Stomach (tissue), 19 donors: ENCODE measurements at places on chromosomes 1 and 21. TPM values are rescaled to one million over a fixed set of nuclear protein-coding genes. Genes with fewer than 3 reads are reported as not detected.

FLG2 gene
- polyA plus RNA-seq, result 0.15 TPM

KRTAP21-3 gene
- polyA plus RNA-seq, result not detected

PHC2 gene
- polyA plus RNA-seq, result 70.8 TPM

GPR157 gene
- 3.7 TPM for polyA plus RNA-seq

CD5L gene
- polyA plus RNA-seq, result not detected

SPRR1B gene
- not detected for polyA plus RNA-seq

INSRR gene
- 0.75 TPM for polyA plus RNA-seq

TRAF3IP3 gene
- polyA plus RNA-seq, result 6.7 TPM

MX2 gene
- polyA plus RNA-seq, result 22.8 TPM

GJB3 gene
- 32.3 TPM for polyA plus RNA-seq

LENEP gene
- not detected for polyA plus RNA-seq

RHOU gene
- polyA plus RNA-seq, result 15.5 TPM

FCRL6 gene
- polyA plus RNA-seq, result not detected

BMP8B gene
- polyA plus RNA-seq, result 0.68 TPM

IRF6 gene
- polyA plus RNA-seq, result 25.2 TPM

CENPL gene
- 2.0 TPM for polyA plus RNA-seq

NBPF6 gene
- polyA plus RNA-seq, result not detected

OPRD1 gene
- not detected for polyA plus RNA-seq

FMO1 gene
- polyA plus RNA-seq, result 3.2 TPM
